ENCODE measurements at places on chromosomes 5 and 9.

DNA sequence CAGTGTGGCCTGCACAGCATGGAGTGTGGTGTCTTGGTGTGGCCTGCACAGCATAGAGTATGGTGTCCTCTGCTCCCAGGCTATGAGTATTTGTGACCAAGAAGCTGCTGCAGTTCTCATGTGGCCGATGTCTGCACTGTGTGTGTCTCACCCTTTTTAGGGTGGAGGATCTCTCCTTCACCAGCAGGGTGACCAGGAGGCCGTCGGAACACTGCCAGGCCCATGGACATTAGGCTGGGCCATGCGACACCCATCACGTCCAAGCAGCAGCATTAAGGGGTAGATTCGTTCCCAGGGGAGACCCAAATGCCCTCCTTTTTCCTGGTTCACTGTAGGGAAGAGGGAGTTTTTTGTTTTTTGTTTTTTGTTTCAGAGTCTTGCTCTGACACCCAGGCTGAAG lies 115.3 kb upstream of the SPIN1 start:
- DNase-seq = no peak

DNA sequence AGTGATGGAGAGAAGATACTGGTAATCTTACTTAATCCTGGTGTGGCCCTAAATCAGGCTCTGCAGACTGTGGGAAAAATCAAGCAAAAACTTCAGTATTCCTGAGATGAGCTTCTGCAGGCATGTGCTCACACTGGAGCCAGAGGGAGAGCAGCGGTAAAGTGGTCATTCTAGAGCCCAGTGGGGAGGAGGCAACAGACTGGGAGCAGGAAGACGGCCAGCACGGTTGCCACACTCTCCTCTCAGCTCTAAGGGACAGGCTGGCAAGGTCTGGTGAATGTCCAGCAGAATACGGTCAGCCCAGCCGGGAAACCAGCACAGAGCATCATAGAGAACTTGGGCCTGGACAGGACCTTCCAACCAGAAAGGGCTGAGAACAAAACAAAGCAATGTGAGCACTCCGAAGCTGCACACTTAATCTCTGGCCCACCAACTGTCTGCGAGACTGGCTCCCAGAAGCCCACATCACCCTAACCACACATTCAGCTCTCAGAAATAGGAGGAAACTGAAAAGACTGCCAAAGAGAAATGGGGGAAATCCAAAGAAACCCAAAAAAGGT lies 30.3 kb downstream of the MED27 start:
- no peak for DNase-seq

GRCh38 chr9:81822967-81823366 lies 105.3 kb upstream of the SPATA31D4 start:
- DNase-seq = no peak

DNA sequence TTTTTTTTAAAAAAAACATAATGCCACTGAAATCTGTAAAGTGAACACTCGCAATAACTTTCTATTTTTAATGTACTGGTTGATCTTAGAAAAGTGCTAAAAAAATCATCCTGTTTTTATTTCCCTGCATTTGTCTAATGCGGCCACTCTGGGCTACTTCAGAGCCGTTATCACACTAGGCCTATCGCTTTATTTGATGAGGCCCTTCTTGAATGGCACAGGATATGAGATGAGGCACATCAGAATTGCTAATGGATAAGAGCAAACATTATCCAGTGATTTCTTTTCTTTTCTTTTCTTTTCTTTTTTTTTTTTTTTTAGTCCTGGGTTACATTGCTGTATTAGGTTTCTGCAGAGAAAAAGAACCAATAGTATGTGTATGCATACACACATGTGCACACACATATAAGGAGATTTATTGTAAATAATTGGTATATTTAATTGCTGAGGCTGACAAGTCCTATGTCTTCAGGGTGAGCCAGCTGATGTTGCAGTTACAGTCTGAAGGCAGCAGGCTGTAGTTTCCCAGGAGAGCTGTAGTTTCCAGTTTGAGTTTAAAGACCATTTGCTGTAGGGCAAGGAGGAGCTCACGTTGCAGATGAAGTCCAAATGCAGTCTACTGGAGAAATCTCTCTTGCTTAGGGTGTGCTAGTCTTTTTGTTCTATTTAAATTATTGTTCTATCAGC lies 391.7 kb downstream of the MED10 start:
- no peak for DNase-seq

DNA sequence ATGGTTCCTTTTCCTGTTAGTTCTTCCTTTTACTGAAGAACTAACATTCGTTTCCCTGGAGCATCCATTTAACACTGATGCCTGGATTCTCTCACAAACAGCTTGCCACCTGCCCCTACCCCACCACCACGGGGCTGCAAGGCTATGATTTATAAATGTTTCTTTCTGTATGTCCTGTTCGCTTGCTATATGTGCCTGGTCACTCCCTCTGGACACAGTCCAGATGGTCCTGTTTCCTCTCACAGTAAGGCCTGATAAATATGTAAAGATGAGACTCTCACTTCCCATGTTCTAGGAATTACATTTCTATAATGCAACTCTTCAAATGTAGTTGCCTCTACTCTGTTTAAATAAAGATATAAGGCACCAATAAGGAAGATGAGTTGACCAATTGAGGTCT lies 146.4 kb upstream of the SHB start:
- no peak for DNase-seq

DNA sequence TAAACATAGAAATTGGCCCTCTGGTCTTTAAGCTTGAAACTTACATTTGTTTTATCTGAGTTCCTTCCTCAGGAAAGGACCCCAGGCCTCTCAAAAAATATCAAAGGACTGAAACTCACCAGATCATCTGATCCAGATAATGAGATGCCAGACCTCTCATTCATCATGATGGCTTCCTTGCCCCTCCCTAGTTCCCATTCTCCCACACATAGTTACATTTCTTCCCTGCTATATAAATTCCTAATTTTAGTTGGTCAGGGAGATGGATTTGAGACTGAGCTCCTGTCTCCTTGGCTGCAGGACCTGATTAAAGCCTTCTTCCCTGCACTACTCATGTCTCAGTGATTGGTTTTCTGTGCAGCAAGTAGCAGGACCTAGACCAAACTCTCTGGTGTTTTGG lies 119.4 kb upstream of the SPIN1 start:
- no peak for DNase-seq
